ENCODE measurements at places on chromosomes 6 and 20. TPM values are rescaled to one million over a fixed set of nuclear protein-coding genes. Genes with fewer than 3 reads are reported as not detected.

The FOXP4 gene
- 11.6 TPM for total RNA-seq

The BTN1A1 gene
- total RNA-seq: not detected

The IRAK1BP1 gene
- 3.7 TPM for total RNA-seq

The ADGRG6 gene
- total RNA-seq: 41.8 TPM

The TMEM217 gene
- total RNA-seq: 1.3 TPM

The AHI1 gene
- 16.5 TPM for total RNA-seq

The DNMT3B gene
- total RNA-seq: 2.4 TPM

The LY6G6D gene
- total RNA-seq: not detected

The MATN4 gene
- 0.61 TPM for total RNA-seq

The HSPA1A gene
- 324 TPM for total RNA-seq

The SRSF12 gene
- not detected for total RNA-seq

The C20orf202 gene
- total RNA-seq: 1.4 TPM
